ENCODE measurements at places on chromosomes 6 and 20.

DNA sequence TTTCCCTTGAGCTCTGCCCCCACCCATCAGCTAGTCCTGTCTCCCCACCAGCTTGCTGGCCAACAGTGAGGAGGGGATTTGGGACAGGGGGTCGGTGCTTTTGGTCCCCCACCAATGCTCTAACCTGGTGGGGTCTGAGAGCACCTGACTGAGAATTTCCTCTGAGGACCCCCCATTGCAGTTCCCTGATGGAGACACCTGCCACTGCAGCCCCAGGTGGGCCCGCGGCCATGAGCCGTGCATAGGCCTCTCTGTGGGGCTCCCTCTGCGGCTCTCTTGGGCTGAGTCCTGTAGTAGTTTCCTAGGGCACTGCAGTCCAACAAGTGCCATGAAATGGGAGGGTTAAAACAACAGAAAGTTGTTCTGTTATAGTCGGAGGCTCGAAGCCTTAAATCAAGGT lies 172.2 kb upstream of the SNX9 start:
- no peak for DNase-seq

DNA sequence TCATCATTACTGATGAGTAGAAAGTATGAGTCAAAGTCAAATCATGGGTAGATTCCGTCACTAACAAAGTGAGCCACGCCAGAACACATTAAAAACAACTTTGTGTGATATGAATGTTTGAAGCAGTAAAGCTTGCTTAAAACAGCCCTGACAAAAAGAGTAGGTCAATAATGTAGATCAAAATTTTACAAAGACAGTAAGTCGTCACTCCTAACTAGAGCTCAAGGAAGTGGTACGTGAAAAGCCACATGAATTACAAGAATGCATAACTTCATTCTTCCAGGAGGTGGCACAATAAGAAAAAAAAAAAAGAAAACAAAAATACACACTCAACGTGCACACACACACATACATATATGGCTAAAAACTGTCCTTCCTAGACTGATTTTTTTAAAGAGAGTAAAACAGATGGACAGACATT lies 69.9 kb downstream of the HACE1 start:
- peak; percentile 31 for DNase-seq

DNA sequence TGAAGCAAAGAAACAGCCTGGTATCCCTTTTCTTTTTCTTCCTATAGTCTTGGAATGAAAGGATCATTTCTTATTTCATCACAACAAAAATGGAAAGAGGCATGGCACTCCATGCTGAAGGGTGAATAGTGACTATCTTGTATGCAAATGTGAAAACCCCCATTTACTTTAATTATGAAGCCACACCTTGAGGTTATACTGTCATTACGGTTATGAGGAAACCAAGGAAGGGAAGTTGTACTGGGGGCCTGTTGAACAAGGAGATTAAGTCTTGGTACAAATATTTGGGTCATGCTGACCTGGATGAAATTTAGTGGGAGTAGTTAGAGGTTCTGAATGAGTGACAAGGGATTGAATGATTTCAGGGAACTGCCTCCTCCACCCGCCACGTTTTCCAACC lies 8.7 kb upstream of the STXBP5 start:
- DNase-seq, result no peak

DNA sequence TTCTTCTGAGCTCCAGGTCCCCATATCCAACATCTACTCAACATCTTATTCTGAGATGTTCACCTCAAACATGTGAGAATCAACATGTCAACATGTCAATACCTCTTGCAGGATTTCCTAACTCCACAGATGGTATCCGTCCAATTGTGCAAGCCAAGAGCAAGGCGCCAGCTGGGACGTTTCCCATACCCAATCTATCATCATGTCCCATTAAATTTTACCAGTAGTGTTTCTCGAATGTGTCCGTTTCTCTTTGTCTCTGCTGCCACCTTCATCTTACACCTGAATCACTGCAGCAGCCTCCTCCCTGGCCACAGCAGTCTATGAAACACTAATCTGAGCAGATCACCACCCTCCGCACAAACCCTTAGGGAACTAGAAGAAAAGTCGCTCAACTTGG lies 78.0 kb upstream of the RPS6KA2 start:
- no peak for DNase-seq

GRCh38 chr6:154650351-154650750 lies 82.9 kb upstream of the SCAF8 start:
- no peak for DNase-seq

- peak; percentile 29 for DNase-seq
Measured at GRCh38 chr6:29651413-29652197, 5.3 kb upstream of the MOG start.

GRCh38 chr6:34425132-34425497 lies 754 bp downstream of the RPS10 start:
- DNase-seq, result no peak

DNA sequence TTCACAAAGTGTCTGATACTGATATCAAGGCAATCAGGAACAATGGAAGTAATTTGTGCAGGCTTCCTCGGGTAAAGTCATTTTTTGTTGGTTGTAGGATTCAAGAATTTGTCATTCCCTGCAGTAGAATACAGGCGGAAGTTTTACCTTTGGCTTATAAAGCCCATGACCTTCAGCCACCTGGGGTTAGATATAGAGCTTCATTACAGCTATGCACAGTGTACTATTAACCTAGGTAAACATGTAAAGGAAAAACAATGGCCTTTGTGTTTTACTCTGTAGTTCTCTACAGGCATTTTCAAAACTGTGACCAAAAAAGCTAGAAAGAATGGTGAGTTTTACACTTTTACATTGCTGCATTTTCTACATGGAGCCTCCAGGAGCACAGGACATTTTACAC lies 114.9 kb downstream of the NRSN1 start:
- DNase-seq, result no peak

- DNase-seq, result no peak
Measured at GRCh38 chr6:107787589-107787960, 36.5 kb downstream of the SCML4 start.

- DNase-seq, result no peak
Measured at GRCh38 chr6:46134216-46134615, 4.4 kb downstream of the ENPP4 start.

GRCh38 chr6:22886650-22887581 lies 317.6 kb downstream of the HDGFL1 start:
- no peak for DNase-seq

- DNase-seq, result peak; percentile 68
Measured at GRCh38 chr6:5181510-5182317, 79.0 kb downstream of the LYRM4 start.

- peak; percentile 31 for DNase-seq
Measured at GRCh38 chr6:157885211-157885788, 62.3 kb downstream of the SNX9 start.

GRCh38 chr20:31840906-31841816 lies 4.2 kb downstream of the FOXS1 start:
- DNase-seq, result no peak

DNA sequence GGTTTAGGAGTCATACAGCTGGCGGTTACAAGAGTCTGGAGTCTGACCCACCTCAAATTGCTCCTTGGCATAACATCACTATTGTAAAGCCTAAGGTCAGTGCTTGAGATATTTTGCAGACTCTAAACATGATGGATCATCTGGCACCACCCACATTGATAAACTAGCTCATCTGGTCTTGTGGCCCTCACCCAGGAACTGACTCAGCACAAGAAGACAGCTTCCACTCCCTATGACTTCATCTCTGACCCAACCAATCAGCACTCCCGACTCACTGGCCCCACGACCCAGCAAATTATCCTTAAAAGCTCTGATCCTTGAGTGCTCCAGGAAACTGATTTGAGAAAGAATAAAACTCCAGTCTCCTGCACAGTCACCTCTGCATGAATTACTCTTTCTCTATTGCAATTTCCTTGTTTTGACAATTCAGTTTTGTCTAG lies 115.9 kb downstream of the CD24 start:
- DNase-seq, result no peak

DNA sequence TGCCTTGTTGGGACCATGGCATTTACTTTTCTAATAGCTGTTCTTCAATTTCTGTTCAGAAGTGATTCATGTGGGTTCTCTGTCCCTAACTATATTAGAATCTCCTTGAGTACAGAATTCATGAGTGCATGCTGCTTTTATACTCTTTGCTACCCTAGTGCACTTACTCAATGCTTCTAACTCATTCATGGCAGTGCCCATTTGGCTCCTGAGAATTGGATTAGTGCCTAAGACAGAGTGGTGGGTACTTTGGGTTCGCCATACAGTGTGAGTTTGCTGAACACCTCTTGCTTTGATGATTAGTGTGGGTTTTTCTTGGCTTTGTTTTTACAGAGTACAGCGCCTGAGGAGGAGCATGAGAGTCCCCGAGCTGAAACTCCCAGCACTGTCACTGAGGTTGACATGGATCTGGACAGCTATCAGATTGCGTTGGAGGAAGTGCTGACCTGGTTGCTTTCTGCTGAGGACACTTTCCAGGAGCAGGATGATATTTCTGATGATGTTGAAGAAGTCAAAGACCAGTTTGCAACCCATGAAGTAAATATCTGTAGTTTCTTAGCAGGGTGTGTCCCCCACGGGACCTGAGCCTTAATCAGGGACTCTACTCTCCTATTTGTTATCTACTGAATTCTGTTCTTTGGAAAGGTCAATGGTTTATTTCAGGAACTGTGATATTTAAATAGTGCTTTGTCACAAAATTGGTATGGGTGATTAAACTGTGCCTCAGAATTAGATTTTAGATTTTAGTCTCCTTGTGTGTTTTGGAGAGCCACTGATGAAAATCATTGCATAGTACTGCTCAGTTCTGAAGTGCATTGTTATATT lies 150.7 kb downstream of the UTRN start:
- DNase-seq, result peak; percentile 5

- DNase-seq, result no peak
Measured at GRCh38 chr6:129696843-129697242, 13.1 kb downstream of the ARHGAP18 start.

DNA sequence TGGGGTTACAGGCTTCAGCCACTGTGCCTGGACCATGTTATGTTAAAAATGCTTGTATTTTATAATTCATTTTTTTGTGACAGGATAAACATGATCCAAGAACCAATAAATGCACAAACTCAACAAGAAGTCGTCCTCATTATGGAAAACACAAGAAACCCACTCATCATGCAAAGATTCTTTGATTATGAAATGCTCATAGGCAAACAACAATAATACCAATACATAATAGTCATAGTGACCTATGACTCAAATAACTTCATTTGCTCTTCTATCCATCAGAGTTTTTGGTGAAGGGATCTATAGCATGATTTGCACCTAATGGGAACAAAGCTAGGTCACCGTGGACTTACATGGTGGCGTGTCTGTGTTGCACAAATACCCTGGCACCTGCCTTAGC lies 217.1 kb upstream of the THEMIS start:
- DNase-seq, result no peak

- no peak for DNase-seq
Measured at GRCh38 chr20:56202493-56203077, 45.9 kb upstream of the MC3R start.

GRCh38 chr20:45049438-45049837 lies 51.5 kb downstream of the KCNS1 start:
- no peak for DNase-seq

DNA sequence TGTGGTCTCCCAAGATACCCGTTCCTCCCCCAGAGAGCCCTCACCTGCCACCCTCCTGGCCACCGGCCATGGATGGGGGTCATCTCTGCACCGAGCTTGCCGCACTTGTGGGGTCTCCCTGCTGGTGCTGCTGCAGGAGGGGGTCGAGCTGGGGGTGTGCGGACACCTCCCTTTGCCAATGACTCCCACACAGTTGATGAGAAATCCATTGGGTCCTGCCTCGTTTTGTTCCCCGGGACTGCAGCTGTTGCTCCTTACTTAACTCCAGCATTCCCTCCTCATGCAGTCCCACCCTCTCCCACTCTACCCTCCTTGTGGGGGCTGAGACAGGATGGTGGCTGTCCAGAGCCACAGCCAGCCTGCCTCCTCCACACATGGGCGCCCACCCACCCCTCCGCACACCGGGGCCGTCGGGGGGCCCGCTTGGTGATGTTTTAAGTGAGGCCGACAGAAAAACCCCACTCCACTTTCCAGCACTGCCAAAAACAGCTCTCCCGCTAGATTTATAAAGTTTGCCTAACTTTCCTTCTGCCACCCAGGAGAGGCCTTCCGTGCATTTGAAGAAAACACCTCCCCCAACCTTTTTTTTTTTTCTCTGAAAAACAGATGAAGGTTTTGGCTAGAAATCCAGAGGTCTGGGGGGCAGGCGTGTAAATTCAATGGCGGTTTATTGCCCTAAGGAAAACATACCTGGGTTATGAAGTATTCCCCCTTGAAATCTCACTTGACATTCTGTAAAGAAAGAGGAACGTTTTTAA lies 53.5 kb upstream of the APCDD1L start:
- no peak for DNase-seq

- peak; percentile 46 for DNase-seq
Measured at GRCh38 chr6:160102956-160103824, 18.4 kb upstream of the SLC22A1 start.

GRCh38 chr20:41621971-41622370 lies 3.8 kb upstream of the CHD6 start:
- no peak for DNase-seq

- DNase-seq, result no peak
Measured at GRCh38 chr6:37068356-37069270, 63.2 kb downstream of the FGD2 start.

DNA sequence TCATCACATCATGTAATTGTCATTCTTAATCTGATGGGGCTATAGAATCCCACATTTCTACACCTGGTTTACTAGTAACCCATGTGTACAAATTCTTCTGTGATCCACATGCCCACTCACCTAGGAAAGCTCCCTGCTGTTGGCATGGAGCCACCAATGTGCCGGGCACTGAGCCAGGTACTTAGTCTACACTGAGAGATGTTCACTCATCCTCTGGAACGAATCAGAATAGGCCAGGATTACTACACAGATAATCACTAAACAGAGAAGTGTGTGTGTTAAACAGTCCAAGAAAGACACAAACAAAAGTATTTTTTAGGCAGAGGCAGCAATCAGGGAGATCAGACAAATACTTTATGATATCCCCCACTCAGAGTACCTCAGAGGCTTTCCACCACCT lies 193.2 kb upstream of the VGLL2 start:
- DNase-seq, result no peak

GRCh38 chr20:50913690-50914375 lies 17.4 kb downstream of the ADNP start:
- DNase-seq, result no peak

- no peak for DNase-seq
Measured at GRCh38 chr6:88728756-88729155, 234.7 kb downstream of the RNGTT start.

- no peak for DNase-seq
Measured at GRCh38 chr20:18504479-18505060, 3.2 kb upstream of the SEC23B start.

DNA sequence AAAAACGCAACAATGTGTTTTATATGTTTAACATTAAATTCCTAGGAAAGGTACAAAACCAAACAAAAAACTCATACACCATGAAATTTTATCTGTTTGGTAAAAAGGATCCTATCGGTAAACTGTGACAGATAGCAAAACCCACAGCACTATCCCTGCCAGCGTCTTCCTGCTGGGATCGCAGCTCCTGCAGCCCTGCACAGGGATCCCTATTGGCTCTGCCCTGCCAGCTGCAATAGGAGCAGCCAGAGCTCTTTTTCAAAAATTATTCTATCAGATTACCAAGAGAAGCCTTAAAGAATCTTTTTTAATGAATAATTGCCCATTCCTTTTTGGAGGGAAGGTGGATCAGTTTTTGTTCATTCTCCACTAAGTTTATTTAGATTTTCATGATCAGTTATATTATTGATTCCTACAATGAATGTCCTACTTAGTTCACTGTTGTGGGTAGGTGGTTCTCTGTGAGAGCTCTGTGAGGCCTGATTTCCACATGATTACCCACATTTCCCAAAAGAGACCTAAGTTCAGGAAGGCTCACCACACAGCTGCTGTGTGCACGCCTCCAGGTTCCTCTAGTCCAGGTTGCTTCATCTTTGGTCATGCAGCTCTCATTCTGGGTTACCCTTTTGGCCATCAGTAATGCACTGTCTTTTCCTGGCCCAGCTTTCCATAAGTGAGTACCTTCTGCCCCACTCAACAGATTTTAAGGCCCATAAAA lies 293.8 kb downstream of the FRK start:
- DNase-seq, result no peak

All from small intestine (tissue), 16 donors.